ENCODE measurements at places on chromosomes 6 and 20.

DNA sequence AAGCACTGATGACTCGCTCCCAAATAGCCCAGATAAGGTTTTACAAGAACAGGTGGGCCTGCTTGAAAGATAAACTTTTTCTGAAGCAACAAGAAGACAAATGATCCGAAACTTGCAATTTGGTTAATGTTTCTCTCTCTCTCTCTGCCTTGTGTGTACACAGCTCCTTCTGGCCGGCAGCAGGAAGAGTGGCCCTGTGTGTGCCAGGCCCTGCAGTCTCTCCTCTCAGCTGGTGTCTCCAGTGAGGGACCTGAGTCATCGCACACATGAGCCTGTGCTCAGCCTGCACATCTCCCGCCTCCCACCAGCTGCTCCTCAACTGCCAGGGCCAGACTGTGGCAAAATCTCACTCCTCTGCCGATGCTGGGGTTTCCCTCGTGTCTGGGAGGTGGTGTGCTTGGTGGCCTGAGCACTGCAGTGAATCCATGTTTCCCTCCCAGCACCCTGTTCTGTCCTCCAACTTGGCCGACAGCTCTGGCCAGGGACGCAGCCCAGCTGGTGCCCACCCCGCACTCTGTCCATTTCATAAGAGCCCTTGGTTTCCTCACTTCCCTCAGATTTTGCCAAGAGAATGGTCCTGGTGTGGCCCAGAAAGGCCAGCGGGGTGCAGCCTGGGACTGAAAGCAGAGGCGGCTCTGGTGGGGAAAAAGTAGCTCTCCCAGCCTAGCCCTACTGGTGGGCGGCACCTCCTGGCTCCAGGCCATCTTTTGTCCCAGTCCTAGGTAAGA is 49.4 kb downstream of the ERMARD start:
- DNase-seq = peak; percentile 40

DNA sequence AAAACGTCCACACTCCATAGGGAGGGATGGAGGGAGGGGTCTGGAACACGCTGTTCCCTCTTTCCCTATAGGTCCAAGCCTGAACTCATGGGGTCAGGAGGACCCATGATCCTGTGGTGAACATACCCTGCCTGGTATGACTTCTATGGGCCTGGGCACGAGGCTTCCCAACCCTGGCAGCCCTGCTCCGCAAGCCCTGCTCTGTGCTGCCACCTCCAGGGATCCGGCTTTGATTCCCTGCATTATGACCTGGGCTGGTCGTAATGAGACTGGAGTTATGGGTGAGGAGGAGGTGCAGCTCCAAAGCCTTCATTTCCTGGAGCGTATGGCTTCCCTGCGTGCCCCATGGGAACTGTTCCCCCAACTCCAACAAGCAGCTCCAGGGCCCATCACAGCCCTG is 54.9 kb downstream of the CDH22 start:
- no peak for DNase-seq

GRCh38 chr6:66735106-66735890 is 1028.3 kb upstream of the EYS start:
- no peak for DNase-seq

DNA sequence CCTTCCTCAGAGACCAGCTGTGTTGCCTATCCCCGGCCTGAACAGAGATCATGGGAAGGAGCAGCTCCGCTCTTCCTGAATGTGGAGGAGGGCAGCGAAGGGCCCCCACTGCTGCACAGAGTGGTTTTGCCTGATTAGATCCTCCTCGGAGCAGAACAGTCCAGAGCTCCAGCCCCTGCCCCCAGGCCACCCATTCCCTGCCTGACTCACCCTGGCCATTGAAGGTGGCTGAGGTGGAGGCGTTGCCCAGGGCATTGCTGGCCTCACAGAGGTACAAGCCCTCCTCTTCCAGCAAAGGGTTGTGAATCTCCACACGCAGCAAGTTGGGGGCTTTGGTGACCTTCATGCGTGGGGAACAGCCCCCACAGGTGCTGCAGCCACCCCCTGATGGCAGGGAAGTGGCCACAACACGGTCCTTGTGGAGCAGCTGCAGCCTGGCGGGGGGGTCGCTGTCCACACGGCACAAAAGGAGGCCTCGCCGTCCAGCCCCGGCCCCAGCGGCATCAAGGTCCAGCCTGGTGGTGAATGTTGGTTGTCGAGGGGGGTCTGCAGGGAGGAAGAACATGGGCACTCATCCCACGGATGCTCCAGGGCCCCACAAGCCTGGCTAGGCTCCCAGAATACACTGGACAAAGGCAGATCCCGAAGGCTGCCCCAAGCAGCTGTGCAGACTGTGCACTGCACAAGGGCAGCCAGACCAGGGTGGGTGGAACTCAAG is 14.7 kb downstream of the SIGLEC1 start:
- no peak for DNase-seq

- DNase-seq = no peak
Measured at GRCh38 chr6:41463062-41463930, 82.9 kb upstream of the FOXP4 start.

DNA sequence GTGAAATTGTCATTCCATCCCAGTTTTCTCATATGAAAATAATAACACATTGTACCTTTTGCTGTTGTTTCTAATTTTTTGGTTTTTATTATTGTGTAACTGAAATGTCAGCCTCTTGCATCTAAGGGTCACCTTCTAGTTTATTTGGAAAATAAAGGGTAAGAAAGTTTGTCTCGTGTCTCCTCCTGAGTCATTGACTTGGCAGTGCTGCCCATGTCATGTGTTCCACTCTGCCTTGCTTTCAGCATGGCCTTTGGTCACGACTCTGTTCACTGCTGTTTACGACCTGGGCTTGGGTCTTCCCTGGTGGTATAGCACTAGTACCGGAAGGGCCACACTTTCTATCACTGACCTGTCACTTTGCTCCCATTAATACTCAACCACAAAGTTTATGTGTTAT is 171.4 kb upstream of the RSPO3 start:
- no peak for DNase-seq

DNA sequence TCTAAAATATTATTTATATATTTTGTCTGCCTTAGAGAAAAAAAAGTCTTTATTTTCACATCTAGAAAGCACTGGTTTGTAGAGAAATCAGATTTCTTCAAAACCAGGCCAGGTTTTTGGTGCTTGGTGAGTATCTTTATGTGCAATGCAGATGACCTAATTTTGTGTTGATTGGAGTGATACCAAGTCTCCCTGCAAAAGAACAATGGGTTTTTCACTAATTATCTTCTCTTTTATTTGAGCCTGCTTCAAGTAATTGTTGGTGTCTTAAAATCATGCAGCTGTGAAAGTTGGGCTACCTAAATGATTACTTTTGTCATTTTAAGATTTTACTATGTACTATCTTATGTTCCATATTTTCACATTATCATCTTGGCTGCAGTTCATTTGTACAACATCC is 874.7 kb downstream of the TFAP2A start:
- DNase-seq = peak; percentile 46

- DNase-seq = no peak
Measured at GRCh38 chr6:104784884-104785283, 74.8 kb downstream of the HACE1 start.

DNA sequence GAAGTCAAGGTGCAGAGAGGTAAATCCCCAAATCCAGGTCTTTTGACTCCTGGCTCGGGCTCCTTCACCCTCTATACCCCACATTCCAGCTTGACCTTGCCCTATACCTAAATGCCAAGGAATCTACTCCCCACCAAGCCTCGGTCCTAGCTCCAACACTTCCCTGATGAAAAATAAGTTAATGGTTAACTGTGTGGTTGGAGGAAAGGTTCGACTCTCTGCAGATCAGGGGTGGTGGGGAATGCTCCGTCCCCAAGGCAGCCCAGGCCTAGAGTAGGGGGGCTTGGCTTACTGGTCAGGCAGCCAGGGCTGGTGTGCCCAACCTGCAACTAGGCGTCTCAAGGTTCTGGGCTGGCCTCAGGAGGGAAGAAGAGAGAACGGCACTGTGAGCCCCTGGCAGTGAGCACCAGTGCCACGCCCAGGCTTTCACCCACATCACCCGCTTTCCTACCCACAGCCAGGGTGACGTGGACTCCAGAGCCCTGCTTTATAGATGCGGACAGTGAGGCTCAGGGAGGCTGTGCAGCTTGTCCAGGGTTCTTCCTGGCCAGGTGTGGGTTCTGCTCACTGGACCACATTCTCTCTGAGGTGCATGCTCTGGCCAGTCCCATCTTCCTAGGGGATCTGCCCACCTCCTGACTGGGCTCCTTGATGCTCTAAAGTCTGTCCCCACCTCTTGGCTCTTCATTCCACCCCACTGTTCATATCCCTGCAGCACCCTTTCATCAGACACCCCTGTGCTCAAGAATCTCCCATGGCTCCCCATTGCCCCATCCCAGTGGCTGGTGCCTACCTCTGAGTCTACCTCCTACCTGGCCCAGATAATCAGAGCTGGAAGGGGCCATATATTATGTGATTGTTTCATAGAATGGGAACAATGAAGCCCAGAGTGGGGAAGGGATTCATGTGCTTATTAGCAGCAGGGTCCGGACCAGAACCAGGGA is 8.2 kb downstream of the SPDEF start:
- no peak for DNase-seq

DNA sequence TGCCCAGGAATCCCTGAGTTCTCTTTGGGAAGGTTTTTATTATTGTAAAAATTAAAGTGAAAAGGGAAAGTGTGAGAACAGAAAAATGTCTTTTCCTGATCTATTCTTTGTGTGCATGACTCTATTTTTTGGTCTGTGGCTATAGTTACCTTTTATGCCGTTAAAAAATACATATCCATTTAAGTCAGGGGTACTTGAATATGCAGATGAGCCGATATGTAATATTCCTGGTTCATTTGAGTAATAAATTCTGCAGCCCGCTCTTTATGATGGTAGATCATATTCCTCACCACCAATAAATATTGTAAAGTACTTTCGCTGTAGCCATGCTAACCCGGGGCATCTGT is 503 bp upstream of the MYT1 start:
- DNase-seq = no peak

DNA sequence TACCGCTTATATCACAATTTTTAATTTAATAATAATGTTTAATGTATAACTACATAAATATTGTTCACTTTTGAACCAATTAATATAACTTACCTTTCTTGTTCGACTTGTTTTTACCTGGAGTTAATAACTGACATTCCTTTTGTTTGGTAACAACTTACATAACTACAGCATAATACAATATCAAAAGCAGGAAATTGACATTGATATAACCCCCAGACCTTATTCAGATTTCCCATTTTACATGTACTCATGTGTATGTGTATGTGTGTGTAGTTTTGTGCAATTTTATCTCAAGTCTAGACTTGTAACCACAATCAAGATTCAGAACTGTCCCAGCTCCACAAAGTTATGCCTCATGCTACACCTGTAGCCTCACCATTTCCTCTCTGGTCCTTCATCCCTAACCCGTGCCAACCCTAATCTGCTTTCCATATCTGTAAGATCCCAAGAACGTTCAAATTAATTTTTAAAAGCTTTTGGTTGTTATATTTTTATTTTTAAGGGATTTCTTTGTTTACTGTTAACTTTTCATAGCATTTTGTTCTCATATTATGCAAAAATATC is 190.6 kb downstream of the MANEA start:
- DNase-seq = no peak

- DNase-seq = no peak
Measured at GRCh38 chr6:109441069-109441816, 719 bp downstream of the SMPD2 start.

DNA sequence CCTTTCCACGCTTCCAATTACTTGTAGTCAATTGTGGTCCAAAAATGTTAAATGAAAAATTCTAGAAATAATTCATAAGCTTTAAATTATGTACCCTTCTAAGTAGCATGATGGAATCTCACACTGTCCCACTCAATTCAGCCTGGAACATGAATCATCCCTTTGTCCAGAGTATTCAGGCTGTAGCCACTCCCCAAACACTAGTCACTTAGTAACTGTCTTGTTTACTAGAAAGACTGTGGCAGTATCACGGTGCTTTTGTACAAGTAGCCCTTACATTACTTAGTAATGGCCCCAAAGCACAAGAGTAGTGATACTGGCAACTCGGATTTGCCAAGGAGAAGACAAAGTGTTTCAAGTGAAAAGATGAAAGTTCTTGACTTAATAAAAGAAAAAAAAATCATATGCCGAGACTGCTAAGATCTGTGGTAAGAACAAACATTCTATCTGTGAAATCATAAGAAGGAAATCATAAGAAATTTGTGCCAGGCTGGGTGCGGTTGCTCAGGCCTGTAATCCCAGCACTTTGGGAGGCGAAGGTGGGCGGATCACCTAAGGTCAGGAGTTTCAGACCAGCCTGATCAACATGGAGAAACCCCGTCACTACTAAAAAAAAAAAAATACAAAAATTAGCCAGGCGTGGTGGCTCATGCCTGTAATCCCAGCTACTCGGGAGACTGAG is 168.5 kb upstream of the SIM1 start:
- no peak for DNase-seq

DNA sequence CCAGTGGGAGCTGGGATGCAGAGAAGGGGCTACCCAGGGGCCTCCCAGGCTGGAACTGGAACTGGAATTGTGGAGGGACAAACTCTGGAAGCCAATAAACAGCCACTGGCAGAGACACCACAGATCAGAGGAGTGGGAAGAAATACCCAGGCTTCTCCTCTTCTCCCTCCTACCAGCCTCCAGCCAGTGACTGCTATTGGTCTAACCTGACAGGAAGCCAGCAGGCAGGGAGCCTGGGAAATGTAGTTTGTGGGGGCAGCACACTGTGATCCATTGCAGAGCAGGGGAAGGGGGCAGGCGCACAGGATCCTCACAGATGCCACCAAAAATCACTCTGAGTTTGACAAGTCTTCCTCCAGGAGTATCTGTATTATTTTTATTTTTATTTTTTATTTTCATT is 12.1 kb upstream of the MLN start:
- DNase-seq = peak; percentile 47

DNA sequence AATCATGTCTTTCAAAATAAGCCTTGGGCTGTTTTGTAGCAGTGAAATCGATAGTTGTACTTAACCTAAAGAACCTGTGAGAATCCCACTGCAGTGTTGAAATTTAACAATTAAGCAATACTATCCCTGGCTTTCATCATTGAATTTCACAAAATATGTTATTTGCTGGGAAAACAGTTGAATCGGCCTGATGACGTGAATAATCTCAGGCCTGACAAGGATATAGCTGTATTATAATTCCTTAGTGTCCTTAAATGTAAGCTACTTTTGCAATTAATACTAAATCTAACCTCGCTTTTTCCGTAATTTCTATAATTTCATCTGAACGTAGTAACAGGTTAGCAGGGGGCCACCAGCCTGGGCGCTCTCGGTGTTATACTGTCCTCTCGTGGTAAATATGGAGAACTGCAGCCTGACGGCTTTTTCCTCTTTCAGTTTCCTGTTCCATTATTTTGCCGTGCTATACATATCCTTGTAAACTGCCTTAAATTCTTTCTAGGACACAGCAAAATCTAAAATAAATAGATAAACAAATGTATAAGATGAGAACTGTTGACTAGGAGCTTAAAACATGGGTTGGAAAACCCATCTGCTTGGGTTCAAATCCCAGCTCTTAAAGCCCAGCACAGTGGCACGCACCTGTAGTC is 24.0 kb downstream of the MTFR2 start:
- peak; percentile 11 for DNase-seq

DNA sequence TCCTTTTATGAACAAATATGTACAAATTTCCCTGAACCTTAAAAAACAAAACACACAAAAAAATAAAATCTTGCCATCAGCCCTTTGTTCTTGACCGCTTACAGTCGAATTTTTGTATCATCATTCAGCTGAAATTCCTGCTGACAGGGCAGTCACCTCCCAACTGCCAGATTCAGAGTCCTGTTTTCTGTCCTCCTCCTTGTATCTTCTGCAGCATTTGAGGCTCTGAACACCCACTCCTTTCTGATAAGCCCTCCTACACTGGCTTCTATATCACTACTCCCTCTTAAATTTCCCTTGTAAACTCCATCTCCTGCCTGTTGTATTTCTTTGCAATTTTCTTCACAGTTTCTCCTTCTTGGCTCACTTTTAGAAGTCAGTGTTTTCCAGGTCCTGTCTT is 77.8 kb upstream of the CCN6 start:
- DNase-seq = no peak

- no peak for DNase-seq
Measured at GRCh38 chr20:62642666-62643520, 590 bp downstream of the SLCO4A1 start.
